ENCODE measurements at places on chromosomes 11 and 22.

DNA sequence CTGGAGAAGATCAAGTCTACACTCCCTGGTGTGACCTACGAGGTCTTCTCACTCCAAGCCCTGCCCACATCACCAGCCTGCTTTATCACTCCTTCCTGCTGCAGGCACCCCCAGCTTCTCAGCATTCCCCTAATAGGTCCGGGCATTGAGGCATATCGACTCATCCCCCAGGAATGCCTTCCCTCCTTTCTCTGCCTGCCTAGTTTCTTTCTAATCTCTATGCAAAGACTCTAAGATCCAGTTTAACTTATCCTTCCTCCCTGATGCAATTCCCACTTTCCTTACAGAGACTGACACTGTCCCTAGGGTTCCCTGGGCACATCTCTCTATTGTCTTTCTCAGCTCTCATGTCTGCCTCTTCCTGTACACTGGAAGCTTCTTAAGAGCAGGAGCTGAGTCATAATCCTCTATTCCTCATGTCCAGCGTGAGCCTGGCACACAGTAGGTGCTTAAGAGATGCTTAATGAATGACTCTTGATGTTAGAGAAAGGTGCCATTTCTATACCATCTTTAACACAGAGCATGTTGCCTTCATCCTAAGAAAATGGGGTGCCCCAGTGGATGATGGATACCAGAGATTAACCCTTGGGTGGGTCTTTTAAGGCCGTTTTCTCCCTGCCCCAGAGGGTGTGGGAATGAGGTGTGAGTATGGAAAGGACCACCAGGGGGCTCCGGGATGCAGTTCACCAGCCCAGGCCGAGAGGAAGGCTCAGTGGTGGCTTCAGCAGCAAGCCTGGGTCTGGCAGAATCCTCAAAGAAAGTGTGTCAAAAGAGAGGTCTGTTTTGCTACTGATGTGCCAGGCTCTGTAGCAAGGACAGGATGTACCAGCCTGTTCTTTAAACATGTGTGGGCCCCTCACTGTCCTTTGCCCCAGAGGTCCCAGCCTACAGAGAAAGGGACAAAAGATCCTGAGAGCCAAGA, 34.7 kb downstream of the PARVA start:
- DNase-seq: peak; percentile 63

DNA sequence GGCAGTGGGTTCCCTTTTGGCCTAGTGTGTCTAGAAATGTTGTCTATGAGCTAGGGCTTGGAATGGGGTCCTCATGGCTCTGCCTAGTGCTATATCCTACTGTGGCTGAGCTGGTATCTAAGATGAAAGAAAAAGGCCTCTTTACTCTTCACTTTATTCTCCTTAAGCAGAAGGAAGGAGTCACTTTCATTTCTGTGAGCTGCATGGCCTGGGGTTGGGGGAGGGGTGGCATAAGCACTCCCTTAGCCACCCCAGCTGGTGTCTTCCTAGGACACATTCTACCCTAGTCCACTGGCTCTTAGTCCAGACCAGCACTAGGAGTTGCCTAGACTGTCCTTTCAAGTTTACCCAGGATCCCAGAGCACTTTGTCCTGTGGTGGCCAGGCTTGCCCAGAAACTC, 1148.9 kb upstream of the CNTN5 start:
- no peak for DNase-seq

DNA sequence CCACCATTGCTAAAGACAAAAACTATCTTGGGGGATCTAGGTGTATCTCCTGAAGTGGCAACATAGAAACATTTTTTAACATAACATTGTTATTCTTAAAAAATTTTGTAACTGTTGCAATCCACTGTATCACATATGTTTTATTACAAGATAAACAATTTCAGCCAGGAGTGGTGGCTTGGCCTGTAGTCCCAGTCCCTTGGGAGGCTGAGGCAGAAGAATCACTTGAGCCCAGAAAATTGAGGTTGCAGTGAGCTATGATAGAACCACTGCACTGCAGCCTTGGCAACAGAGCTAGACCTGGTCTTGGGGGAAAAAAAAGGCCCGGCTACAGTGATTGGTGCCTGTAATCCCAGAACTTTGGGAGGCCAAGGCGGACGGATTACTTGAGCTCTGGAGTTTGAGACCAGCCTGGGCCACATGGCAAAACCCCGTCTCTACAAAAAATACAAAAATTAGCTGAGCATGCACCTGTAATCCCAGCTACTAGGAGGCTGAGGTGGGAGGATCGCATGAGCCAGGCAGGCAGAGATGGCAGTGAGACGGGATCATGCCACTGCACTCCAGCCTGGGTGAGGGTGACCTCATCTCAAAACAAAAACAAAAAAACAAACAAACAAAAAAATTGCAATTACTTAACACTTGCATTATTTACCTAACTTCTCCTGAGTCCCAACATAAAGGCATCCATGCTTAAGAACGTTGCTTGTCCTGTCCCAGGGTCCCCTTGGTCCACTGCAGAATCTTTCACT, 1.5 kb upstream of the DEPDC5 start:
- peak; percentile 5 for DNase-seq

- peak; percentile 42 for DNase-seq
These were observed 340.5 kb downstream of the TENM4 start for GRCh38 chr11:79100093-79100910.

DNA sequence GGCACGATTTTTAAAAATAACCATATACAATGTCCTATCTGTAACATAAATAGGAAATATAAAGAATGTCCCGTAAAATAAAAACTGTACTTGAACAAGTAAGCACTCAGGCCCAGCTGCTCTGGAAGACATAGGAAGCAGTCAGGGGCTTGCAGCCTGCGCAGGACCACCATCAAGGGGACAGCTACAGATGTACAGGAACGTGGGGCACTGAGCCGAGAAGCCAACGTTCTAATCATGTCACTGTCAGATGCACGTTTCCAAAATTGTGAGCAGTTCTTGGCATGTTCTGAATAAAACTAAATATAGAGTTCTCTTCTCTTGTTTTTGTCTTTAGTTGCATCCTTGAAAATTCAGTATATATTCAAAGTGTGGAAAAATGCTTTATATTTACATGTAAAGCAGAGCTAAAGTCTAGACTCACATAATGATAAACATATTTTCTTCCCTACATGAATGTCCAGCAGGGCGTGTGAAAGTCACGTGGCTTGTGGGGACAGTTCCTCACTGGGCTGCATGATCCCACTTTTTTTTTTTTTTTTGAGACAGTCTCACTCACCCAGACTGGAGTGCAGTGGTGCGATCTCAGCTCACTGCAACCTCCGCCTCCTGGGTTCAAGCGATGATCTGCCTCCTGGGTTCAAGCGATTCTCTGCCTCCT, 28.4 kb upstream of the TSPAN18 start:
- DNase-seq: no peak

DNA sequence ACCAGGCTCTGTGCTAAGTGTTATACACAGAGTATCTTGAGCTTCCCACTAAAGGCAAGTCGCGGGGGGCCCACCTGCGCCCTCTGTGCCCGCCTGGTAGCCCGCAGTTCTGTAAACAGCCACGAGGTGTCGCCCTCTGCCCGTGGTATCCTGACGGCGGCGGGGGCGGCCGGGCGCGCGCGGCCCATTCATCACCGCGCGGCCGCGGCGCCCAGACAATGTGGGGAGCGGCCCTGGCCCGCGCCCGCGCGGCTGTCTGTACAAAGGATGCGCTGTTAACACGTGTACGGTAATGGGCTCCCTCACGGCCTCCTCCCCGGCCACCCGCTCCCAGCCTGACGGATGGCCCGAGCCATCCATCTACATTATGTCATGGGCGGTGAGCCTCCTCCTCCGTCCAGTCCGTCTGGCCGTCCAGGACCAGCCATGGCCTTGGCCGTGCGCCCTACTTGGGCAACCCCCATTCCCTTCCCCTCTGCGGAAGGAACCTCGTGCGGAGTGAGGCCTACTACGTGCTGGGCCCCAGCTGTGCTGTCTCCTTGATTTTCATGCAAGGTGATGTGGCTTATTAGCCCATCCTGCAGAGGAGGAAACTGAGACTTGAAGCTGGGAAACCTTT, 99.4 kb downstream of the MIAT start:
- DNase-seq: no peak

GRCh38 chr11:78200553-78200952, 11.8 kb downstream of the USP35 start:
- DNase-seq: no peak

- no peak for DNase-seq
These were observed at the start of gene FAT3 for GRCh38 chr11:92224407-92225124. Gene FAT3, plus strand, starts transcription at chr11:92224818. Its CDS starts 127,295 bp downstream, at chr11:92352113.

DNA sequence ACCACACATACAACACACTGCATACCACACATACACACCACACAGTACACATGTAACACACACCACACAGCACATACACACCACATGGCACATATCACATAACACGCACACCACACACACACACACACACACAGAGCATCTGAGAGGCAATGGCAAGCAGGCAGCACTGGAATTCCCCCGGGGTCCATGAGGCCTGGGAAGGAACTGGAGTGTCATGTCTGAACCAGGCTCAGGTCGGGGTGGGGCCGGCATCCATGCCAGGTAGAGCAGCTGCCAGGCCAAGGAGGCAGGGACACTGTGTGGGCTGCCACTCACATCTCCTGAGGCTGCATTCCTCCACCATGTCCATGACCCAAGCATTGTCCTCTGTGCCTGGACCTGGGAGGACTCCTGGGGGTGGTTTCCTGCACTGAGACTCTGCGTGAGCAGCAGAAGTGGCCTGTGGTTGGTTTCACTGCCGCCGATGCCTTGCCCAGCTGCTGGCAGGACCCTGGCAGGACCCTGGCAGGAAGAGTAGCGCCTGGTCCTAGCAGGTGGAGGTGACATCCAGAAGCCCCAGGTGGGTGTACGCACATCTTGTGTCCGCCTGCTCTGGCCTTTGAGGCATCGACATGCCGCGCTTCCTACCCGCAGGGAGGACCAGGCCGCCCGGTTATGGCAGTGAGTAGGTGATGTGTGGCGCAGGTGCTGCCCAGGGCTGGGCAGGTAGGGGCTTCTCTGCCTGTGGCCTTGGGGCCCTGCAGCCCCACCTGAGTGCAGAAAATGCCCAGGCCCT, 1280.4 kb downstream of the TBC1D22A start:
- no peak for DNase-seq

- no peak for DNase-seq
These were observed 17.8 kb downstream of the BBOX1 start for GRCh38 chr11:27058456-27058855.

GRCh38 chr11:43856993-43857392, 23.6 kb upstream of the ALKBH3 start:
- no peak for DNase-seq

DNA sequence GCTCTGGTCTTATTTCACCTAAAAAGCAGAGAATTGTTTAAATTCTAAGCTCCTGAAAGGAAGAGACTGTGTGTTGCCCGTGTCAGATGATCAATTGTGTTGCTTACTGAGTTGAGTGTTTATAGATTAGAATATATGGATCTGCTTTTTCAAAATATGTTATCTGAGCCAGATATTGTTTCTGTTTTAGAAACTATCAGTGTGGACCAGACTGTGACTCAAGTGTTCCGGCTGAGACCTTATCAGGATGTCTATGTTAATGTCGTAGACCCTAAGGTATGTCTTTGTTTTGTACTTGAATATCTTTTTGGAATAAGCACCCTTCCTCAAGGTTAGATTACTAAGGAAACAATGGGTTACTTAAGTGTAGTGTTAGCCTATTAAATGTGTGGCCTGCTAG, 11.0 kb downstream of the DEPDC5 start:
- no peak for DNase-seq

DNA sequence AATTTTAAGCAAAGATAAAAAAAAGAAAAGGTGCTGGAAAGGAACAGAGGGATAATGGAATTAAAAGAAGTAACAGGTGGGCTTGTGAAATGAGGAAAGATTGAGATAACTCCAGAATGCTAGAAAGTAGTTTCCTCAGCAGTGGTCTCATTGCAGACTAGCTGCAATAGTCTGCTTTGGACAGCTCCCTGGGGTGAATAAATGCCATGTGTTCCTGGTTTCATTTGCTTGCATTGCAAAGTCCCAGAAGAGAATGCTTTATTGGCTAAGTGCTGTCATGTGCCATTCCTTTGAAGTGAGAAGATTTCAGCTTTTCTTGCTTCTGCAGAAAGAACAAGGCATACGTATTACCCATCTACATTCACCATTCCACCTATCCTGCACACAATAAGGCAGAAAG, 478.8 kb upstream of the RAG2 start:
- no peak for DNase-seq

DNA sequence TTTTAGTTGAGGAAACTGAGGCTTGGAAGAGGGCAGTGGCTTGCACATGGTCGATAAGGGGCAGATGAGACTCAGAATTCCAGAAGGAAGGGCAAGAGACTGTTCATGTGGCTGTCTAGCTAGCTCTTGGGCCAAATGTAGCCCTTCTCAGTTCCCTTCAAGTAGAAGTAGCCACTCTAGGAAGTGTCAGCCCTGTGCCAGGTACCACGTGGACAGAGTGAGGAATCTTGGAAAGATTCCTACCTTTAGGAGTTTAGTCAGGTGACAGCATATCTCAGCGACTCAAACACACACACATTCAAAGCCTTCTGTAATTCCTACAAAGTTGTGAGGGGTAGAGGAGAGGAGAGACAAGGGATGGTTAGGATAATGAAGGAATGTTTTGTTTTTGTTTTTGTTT, 18.3 kb downstream of the PIK3IP1 start:
- DNase-seq: no peak

- DNase-seq: peak; percentile 79
These were observed 66.5 kb downstream of the BMAL1 start for GRCh38 chr11:13343931-13344717.

DNA sequence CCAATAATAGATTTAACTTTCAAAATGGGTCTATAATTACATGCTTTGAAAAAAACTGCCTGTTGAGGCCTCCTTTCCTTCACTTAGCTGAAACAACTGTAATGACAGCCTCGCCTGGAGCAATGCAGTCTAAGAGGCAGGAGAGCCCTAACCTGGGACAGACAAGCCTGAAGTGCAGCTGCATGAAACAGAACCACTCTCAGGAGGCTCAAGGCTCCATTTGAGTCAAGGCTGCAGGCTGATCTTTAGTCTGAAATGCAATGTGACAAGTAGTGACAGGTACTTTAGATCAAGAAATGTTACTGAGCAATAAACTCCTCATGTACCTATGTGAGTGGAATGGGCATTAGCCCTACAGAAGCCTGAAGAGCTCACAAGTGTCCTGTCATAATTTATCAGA, 414.0 kb upstream of the LUZP2 start:
- no peak for DNase-seq

DNA sequence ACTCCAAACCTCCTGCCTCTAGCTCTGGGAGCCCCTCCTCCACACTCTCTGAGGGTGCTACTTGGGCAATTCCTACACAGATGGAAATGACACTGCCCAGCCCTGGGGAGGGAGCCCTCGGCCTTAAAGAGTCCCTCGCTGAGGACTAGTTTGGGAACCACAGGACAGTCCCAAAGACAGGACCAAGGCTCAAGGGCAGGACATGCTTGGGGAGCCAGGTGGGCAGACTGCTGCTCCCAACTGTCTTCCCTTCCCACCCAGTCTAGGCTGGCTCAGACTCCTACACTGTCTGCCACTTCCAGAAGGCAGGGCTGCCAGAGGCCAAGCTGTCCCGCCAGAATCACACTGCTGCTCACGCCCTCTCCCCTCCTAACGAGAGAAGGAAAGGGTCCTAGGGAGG, 9.8 kb downstream of the ARRB1 start:
- no peak for DNase-seq

GRCh38 chr11:118621784-118622375, 14.5 kb downstream of the PHLDB1 start:
- no peak for DNase-seq

GRCh38 chr11:33802194-33802950, 28.1 kb upstream of the FBXO3 start:
- peak; percentile 35 for DNase-seq

GRCh38 chr22:25509374-25509791, 55.1 kb upstream of the GRK3 start:
- DNase-seq: no peak
